Activated naive CD8-positive, alpha-beta T cell treated with anti-CD3 and anti-CD28 coated beads for 36 hours (primary cell): ENCODE measurements at places on chromosomes 1 and 21. TPM values are rescaled to one million over a fixed set of nuclear protein-coding genes. Genes with fewer than 3 reads are reported as not detected.

- no peak overlapping the region for H3K4me3 ChIP-seq
- peak; percentile 26 for DNase-seq
- peaks cover 20% of the 10 kb centered on the region for H3K4me1 ChIP-seq
- H3K27ac ChIP-seq, result peak overlapping the region; percentile 80
- no peaks in the 10 kb centered on the region for H3K36me3 ChIP-seq
- no peaks in the 10 kb centered on the region for H3K27me3 ChIP-seq
Measured at GRCh38 chr21:35217504-35218060, 168.5 kb upstream of the RUNX1 start.

- no peak overlapping the region for H3K4me3 ChIP-seq
- H3K27me3 ChIP-seq, result peaks cover 31% of the 10 kb centered on the region
- no peaks in the 10 kb centered on the region for H3K4me1 ChIP-seq
- DNase-seq, result no peak
Measured at GRCh38 chr1:108327534-108328466, 83.9 kb upstream of the NBPF4 start.

RGL1 gene
- total RNA-seq, result 1.7 TPM

AKR7A3 gene
- 0.52 TPM for total RNA-seq

GCSAML gene
- 3.1 TPM for total RNA-seq

CHODL gene
- total RNA-seq, result 0.08 TPM
